Vagina (tissue), 2 donors: ENCODE measurements at places on chromosomes 6 and 20. TPM values are rescaled to one million over a fixed set of nuclear protein-coding genes. Genes with fewer than 3 reads are reported as not detected.
A peak's percentile ranks its signal among the peaks of the same experiment; 100 is the strongest.

Gene GSTA3
- total RNA-seq = not detected

DNA sequence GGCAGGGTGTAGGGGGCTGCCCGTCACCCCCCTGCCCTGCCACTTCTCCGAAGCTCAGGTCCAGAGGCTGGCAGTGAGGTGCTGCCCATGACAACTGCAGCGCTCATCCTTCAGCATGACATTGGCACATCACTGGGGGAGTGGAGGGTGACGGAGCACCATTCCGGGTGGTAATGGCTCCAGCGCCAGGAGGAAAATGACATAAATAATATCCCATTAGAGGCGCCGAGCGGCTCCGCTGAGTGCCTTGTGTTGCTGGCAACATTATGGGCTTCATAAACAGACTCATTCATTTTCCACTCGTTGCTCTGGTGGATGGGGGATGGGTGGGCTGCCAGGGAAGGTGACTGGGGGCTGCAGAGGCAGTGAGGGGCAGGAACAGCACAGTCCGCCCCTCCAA is 56.9 kb upstream of the CTNNBL1 start:
- no peaks in the 10 kb centered on the region for H3K4me1 ChIP-seq
- no peaks in the 10 kb centered on the region for H3K36me3 ChIP-seq
- H3K27me3 ChIP-seq = no peaks in the 10 kb centered on the region
- DNase-seq = no peak
- no peak overlapping the region for H3K27ac ChIP-seq

GRCh38 chr20:16271450-16271849 is 301.8 kb downstream of the KIF16B start:
- no peaks in the 10 kb centered on the region for H3K27me3 ChIP-seq
- H3K4me1 ChIP-seq = no peaks in the 10 kb centered on the region
- peaks cover 3% of the 10 kb centered on the region for H3K36me3 ChIP-seq
- H3K4me3 ChIP-seq = no peak overlapping the region
- no peak for DNase-seq

Gene GPX5
- not detected for total RNA-seq

- H3K27me3 ChIP-seq = no peaks in the 10 kb centered on the region
- no peak for DNase-seq
- no peaks in the 10 kb centered on the region for H3K4me1 ChIP-seq
- H3K36me3 ChIP-seq = no peaks in the 10 kb centered on the region
Measured at GRCh38 chr6:22575190-22575589, 5.8 kb downstream of the HDGFL1 start.

GRCh38 chr6:157033428-157034140 is 256.4 kb downstream of the ARID1B start:
- H3K27me3 ChIP-seq = no peaks in the 10 kb centered on the region
- no peak for DNase-seq
- H3K4me3 ChIP-seq = peak overlapping the region; percentile 42
- H3K4me1 ChIP-seq = peaks cover 51% of the 10 kb centered on the region

GRCh38 chr20:46933150-46933549 is 38.5 kb downstream of the EYA2 start:
- H3K4me3 ChIP-seq = no peak overlapping the region
- H3K27ac ChIP-seq = no peak overlapping the region
- H3K36me3 ChIP-seq = no peaks in the 10 kb centered on the region
- DNase-seq = no peak
- no peaks in the 10 kb centered on the region for H3K27me3 ChIP-seq

- no peaks in the 10 kb centered on the region for H3K27me3 ChIP-seq
- H3K36me3 ChIP-seq = peaks cover 8% of the 10 kb centered on the region
- no peak overlapping the region for H3K4me3 ChIP-seq
- H3K27ac ChIP-seq = no peak overlapping the region
Measured at GRCh38 chr6:53924277-53924676, 129.5 kb downstream of the LRRC1 start.

Gene FAM8A1
- total RNA-seq = 28.7 TPM
